ENCODE measurements at places on chromosomes 12 and 14. TPM values are rescaled to one million over a fixed set of nuclear protein-coding genes. Genes with fewer than 3 reads are reported as not detected.

DNA sequence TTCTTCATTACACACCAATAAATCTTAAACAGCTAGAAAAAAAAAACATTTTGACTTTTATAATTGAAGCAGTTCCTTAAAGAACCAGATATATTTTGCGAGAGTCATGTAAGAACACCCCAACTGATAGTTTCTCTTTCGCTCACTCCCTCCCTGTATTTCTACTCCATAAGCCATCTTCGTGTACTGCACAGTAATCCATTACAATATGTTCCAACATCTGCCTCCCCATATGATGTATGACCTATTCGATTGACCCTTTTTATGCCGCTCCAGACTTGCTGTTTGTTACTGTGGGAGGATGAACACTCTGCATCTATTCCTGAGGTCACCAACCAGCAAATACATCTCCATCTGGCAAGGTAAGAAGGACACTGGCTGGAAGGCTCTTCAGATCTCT lies 331.7 kb downstream of the SOX5 start:
- H3K27ac ChIP-seq: no peak overlapping the region
- no peaks in the 10 kb centered on the region for H3K4me1 ChIP-seq
- no peak overlapping the region for H3K4me3 ChIP-seq
- no peaks in the 10 kb centered on the region for H3K36me3 ChIP-seq

- no peaks in the 10 kb centered on the region for H3K36me3 ChIP-seq
- no peaks in the 10 kb centered on the region for H3K4me1 ChIP-seq
- H3K27ac ChIP-seq: no peak overlapping the region
- H3K4me3 ChIP-seq: no peak overlapping the region
- no peaks in the 10 kb centered on the region for H3K27me3 ChIP-seq
Observed at GRCh38 chr14:33347796-33348195, 409.1 kb downstream of the NPAS3 start.

Gene RTL1
- total RNA-seq: not detected

Gene KCNK10
- not detected for total RNA-seq

Gene CLEC1A
- total RNA-seq: 4.5 TPM

GRCh38 chr14:50875359-50876070 lies 3.7 kb downstream of the ABHD12B start:
- peaks cover 3% of the 10 kb centered on the region for H3K4me1 ChIP-seq
- no peaks in the 10 kb centered on the region for H3K36me3 ChIP-seq
- no peaks in the 10 kb centered on the region for H3K27me3 ChIP-seq
- DNase-seq: no peak

Data from ovary (tissue), 10 donors.